ENCODE measurements at places on chromosomes 2 and 18.

GRCh38 chr2:221874444-221874843 lies 302.3 kb upstream of the EPHA4 start:
- DNase-seq: no peak

- no peak for DNase-seq
Measured at GRCh38 chr2:240369801-240370585, 65.5 kb upstream of the GPC1 start.

- DNase-seq: no peak
Measured at GRCh38 chr2:38030635-38031355, 45.2 kb downstream of the CYP1B1 start.

GRCh38 chr2:134136731-134137130 lies 117.1 kb upstream of the MGAT5 start:
- DNase-seq: no peak

- no peak for DNase-seq
Measured at GRCh38 chr18:74947875-74948274, 261.1 kb downstream of the PTGR3 start.
